CD8-positive, alpha-beta memory T cell (primary cell): ENCODE measurements at places on chromosomes 16 and 17.

- DNase-seq = no peak
These were observed 23.2 kb downstream of the VPS53 start for GRCh38 chr17:691423-691822.

DNA sequence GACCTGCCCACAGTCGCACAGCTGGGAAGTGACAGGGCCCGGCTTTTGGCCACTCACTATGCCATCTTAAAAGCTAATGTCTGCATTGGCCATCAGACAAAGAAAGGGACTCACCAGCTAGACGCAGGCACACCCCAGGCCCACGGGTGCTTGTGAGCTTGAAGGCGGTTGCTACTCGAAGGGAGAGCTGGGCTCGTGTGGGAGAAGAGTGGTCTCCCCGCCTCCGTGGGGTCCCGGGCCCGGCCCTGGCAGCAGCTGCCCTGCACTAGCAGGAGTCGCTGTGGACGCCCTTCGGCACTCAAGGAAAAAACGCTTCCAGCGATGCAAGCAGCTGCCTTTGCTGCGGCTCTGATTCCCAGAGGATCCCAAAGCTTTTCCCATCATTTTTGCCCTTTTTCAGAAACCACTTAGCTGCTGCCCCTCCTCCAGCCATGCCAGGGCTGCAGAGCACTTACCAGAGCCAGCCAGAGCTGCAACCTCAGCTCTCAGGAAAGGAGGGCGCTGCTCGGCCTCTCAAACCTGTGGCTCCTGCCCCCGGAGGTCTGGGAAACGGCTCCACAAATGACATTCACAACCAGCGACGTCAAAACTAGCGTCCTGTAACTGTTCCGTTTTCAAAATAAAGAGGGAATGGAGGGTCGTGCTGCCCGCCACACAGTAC lies 12.3 kb downstream of the TRPV1 start:
- DNase-seq = no peak

DNA sequence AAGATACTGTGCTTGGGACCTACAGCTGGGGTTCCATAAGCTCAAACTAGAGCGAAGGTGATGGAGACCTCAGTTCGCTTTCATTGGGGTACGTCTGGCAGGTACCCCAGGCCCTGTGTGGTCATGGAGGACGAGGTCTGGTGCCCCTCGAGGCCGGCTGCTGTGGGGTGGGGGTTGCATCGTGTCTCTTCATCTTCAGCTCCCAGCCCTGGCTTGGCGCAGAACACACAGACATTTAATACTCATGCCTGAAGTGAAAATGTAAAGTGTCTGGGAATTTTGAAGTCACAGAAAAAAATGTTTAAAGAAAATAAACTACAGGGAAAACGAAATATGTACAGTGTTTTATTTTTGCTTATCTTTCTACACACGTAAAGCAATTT lies 80.5 kb downstream of the TBC1D16 start:
- DNase-seq = no peak

DNA sequence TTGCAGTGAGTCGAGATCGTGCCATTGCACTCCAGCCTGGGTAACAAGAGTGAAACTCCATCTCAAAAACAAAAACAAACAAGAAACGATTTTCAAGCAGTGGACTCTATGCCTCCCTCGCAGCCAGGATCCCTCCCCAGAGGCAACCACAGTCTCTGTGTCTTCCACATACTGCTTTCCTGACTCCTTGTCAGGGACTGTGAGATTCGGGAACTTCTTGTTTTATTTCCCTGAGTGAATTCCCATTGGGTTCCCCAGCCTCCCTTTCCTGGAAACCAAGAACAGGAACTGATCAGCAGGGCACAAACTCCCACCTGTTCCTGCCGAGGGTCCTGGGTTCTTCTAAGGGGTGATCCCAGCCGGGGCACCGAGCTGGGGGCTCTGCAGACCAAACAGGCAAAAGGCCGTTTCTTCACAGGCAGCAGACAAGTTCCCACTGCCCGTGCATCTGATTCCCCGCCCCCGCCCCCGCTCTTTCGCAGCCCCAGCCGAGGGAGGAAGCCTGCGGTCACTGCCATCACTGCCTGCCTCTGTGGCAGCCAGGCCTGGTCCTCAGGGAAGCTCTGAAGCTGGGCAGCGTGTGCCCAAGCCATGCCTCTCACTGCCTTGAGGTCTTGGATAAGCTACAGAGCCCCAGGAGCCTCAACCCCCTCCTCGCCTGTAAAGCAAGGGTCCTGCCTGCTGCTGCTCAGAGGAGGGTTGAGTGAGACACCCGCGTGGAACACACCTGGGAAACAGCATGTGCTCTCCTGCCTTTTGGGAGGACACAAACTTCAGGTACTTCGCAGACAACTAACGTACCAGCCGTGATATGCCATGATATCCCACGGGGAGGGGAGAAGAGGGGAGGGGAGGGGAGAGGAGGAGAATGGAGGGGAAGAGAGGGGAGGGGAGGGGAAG lies 5.5 kb upstream of the PIEZO1 start:
- peak; percentile 54 for DNase-seq

DNA sequence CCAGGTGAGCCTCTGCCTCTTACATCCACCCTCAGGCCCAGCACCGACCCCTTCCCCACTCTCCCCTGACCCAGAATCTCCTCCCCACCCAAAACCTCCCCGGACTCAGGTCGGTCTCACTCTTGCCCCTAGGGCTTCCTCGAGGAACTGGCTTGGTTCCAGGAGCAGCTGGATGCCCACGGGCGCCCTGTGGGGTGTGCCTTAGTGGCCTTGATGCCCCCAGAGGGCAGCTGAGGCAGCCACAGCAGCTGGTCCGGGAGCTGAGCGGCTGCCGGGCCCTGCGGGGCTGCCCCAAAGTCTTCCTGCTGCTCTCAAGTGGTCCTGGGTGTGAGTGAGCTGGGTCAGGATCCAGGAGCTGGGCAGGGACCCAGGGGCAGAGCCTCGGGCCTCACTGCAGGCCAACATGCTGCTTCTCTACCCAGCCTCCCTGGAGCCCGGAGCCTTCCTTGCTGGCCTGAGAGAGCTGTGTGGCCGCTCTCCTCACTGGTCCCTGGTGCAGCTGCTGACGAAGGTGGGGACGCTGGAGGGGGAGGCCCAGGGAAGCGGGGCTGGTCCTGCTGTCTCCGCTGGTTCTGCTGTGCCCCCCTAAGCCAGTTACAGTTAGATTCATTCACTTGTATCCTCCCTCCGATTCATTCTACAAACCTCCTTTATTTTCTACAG lies 9.6 kb downstream of the ZNF213 start:
- DNase-seq = no peak

- DNase-seq = no peak
These were observed 20.3 kb downstream of the METRNL start for GRCh38 chr17:83099570-83100181.

DNA sequence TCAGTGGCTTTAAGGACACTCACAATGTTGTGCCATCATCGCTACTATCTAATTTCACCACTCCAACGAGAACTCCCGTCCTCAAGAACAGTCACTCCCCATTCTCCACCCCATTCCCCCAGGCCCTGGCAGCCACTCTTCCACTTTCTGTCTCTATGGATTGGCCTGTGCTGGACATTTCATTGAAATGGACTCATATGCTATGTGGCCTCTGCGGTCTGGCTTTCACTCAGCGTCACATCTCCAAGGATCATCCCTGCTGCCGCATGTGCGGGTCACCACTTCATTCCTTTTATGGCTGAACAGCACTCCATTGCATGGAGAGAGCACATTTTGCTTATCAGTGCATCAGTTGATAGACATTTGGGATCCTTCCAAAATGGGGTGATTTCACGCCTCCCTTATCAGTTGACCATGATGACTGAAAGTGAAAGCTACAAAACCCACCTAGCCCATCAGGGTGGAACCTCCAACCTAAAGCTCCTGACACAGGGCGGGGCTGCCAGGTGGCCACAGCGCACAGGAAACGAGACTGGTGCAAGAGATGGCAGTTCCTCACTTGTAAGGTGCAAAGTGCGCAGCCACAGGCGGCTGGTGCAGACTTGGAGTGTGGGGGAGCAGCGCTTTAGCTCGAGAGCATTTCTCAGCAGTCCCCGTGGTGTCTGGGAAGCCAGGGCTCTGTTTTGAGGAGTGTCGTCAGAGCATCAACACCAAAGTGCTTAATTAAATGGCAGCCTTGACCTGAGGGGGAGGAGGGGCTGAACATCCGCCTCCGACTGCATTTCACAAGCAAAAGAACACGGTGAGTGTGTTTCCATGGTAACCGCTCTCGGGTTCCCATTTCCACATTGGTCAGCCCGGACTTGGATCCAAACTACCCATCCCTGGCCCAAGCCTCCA lies 23.8 kb downstream of the COTL1 start:
- DNase-seq = peak; percentile 94
